ENCODE measurements at places on chromosomes 4 and X.
A peak's percentile ranks its signal among the peaks of the same experiment; 100 is the strongest.

GRCh38 chr4:23332313-23332712 lies 557.5 kb downstream of the PPARGC1A start:
- no peak for DNase-seq

- no peak for DNase-seq
These were observed 77.1 kb upstream of the SLC4A4 start for GRCh38 chr4:71261633-71262121.

DNA sequence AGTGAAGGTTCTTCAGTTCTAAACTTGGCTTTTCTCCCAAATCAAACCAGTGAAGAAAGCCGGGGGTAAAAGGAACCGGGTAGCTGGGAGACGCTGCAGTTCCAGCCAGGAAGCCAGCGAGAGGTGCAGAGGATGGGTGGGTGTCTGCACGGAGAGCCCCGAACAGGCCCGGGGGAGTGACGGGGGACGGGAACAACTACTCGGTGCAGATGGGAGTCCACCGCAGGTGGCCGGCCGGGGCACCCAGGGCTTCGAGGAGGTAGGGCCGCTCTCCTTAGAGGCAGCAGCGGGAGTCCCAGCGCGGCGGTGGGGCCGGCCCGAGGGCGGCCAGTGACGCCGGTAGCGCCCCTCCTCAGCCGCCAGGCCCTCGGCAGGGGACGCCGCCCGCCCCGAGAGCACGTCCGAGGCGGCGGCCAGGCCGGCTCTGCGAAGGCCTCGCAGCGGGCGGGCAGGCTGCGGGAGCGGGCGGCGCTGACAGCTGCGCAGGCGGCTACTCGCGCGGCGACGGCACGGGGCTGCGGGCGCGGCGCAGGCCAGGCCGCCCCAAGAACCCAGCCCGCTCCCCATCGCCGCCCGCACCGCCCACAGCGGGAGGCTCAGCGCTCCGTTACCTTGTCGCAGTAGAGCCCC lies 449 bp downstream of the FBXL5 start:
- DNase-seq: peak; percentile 30

DNA sequence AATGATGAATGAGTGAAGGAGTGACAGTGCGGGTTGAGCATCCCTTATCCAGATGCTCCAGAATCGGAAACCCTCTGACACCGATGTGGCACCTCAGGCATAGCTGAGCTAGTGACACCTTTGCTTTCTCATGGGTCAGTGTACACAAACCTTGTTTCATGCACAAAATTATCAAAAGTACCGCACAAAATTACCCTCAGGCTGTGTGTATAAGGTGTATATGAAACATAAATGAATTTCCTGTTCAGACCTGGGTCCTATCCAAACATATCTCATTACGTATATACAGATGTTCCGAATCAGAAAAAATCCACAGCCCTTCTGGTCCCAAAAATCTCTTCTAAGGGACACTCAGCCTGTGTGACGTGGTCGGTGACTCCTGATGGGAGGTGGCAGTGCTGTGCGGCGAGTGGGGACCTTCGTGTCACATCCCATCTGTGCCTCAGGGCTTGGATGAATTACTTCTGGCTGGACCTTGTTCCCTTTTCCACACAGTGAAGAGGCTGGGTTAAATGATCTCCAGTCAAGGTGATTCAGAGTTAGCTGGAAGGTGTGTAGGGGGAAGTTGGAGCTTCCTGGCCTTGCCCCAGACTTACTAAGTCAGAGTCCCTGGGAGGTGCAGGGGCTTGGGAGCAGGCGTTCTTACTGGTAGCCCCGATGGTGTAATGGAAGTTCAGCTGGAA lies 18.8 kb downstream of the RGS12 start:
- DNase-seq: no peak

DNA sequence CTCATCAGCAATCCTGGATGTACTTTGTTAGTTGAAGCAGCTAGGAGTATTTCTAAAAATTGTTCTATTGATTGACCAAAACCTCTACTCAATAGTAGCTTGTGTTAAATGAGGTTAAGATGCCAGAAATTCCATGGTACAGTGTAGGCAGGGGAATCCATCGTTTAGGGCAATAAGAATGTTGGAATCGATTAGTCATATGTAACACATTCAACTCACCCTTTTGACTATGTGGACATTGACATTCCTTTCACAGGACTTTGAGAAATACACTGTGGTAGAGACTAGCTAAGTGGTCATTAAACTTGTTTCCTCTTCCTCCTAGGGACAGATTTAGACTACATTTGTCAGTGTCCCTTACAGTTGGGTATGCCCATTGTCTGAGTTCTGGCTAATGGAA lies 40.2 kb downstream of the KDM5C start:
- DNase-seq: no peak

- DNase-seq: no peak
These were observed 30.0 kb downstream of the IRF2 start for GRCh38 chr4:184444215-184444952.

DNA sequence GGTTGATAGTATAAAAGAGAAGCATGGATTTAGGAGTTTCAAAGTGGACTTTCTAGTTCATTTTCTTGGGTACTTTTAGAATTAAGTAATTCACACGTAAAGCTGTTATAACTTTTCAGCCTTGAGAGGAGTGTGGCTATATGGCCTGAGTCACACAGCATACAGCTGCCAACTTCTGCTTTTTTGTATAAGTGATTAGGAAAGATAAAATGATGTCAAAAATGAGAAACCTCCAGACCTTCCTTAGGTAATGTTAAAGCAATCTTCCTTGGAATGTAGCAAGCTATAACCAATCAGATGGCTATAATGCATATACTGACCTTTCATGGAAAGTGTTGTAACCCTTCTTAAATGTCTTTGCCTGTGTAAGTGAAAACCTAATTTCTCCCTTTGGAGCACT lies 39.2 kb downstream of the RAB40AL start:
- DNase-seq: peak; percentile 59

DNA sequence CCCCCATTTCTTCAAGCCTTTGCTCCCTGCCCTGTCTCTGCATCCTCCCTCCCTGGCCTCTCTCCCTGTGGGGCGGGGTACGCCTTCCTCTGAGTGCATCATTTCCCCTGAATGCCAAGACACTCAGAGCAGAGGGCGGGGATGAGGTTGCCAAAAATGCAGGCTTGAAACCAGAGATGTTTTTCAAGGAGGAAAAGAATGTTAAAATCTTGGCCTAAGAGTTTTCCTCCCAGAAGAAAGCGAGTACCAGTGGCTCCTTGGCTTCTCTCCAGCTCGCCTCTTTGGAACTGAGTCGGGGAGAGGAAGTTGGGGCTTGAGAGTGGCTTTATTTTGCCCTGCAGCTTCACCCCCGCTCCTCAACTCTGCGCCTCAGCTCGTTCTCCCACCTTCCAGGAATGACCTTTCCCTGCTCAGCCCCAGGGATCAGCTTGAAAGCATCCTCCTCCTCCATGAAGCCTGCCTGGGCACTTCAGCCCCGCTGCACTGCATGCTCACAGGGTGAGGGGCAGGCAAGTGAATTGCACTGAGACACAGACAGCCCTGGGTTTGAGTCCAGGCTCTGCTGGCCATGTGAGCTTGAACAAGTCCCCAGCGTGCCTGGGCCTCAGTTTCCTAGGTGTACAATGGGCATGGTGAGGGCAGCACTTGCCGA lies 57.5 kb upstream of the SORCS2 start:
- peak; percentile 4 for DNase-seq

- DNase-seq: no peak
These were observed 46.2 kb downstream of the SEPTIN11 start for GRCh38 chr4:76995776-76996175.

- DNase-seq: peak; percentile 2
These were observed 14.2 kb upstream of the C4orf51 start for GRCh38 chr4:145665773-145666172.

GRCh38 chrX:56728321-56728720 lies 722 bp upstream of the NBDY start:
- peak; percentile 4 for DNase-seq

DNA sequence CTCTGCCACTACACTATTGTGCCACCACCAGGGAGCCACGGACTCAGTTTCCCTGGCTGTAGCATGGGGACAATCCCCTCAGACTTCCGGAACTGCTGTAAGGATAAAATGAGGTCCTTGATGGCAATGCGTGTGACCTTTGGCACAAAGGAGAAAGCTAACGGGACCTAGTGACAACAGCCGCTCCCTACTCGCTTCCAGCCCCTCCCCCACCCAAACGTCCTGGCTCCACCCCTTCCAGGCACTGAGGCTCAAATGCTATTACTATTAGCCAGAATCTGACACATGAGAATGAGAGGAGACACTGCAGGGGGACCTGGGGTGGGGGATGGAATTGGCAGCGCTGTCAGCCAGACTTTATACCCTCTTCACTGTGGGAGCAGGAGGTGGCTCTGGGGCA lies 5.4 kb upstream of the DUSP9 start:
- DNase-seq: no peak

GRCh38 chrX:11890836-11891514 lies 132.9 kb downstream of the MSL3 start:
- DNase-seq: peak; percentile 57

DNA sequence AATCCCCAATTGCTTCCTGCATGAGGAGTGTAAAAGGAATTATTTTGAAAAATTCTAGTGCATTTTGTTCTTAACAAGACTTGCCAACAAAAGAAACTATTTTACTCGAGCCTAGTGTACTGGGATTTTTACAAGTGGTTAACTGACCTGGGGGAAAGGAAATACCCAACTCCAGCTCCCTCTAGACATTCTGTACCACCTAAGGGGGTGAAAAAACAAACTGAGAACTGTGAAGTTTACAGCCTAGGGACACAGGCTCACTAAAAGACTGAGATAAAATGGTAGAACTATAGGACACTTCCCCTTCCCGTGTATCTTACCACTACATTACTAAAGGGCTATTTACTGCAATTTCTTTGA lies 2.6 kb upstream of the ADH5 start:
- no peak for DNase-seq

GRCh38 chrX:2251211-2251610 lies 249.6 kb downstream of the DHRSX start:
- no peak for DNase-seq

DNA sequence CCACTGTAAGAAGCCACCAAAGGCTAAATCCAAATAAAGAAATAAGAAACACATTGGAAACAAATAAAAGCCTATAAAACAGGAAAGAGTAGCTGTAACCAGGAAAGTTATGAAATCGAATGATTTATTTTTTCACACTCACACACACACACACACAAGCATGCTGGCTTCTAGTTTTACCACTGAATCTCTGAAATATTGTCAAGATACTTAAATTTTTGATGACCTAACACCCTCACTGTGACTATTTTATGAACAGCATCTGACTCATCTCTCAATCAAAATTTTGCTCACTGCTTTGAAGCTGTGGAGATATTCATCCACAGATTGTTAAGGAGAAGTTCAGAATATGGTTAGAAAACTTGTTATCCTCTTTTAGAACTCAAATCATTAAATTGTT lies 13.9 kb upstream of the GABRB1 start:
- DNase-seq: no peak

GRCh38 chr4:173076903-173077634 lies 91.5 kb upstream of the GALNT7 start:
- no peak for DNase-seq

DNA sequence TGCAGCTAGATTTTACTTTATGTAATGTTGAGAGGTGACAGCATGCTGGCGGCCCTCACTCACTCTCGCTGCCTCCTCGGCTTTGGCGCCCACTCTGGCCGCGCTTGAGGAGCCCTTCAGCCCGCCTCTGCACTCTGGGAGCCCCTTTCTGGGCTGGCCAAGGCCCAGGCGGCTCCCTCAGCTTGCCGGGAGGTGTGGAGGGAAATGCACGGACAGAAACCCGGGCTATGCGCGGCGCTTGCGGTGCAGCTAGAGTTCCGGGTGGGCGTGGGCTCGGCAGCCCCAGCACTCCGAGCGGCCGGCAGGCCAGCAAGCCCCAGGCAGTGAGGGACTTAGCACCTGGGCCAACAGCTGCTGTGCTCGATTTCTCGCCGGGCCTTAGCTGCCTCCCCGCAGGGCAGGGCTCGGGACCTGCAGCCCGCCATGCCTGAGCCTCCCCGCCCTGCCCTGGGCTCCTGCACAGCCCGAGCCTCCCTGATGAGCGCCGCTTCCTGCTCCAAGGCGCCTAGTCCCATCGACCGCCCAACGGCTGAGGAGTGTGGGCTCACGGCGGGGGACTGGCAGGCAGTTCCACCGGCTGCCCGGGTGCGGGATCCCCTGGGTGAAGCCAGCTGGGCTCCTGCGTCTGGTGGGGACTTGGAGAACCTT lies 128.7 kb downstream of the GASK1B start:
- no peak for DNase-seq

- DNase-seq: no peak
These were observed 41.2 kb downstream of the NCAPG start for GRCh38 chr4:17851959-17852358.

- DNase-seq: peak; percentile 56
These were observed 35.3 kb upstream of the ACSL1 start for GRCh38 chr4:184861047-184861446.

DNA sequence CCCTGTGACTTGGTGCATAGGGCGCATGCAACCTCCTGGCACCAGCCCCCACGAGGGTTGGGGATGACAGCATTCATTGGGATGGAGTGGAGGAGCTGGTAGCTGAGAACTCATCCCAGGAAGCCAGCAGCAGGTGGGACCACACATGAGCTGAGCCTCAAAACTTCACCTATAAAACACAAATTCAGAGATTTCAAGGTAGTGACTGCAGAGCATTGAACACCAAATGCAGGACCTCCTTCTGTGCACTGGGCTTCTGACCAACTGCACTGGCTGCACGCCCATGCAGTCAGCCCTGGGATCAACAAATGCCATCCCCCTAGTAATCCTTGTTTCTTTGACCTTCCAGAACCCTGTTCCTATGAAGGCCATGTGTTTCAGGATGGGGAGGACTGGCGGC lies 197.8 kb downstream of the FRAS1 start:
- no peak for DNase-seq

DNA sequence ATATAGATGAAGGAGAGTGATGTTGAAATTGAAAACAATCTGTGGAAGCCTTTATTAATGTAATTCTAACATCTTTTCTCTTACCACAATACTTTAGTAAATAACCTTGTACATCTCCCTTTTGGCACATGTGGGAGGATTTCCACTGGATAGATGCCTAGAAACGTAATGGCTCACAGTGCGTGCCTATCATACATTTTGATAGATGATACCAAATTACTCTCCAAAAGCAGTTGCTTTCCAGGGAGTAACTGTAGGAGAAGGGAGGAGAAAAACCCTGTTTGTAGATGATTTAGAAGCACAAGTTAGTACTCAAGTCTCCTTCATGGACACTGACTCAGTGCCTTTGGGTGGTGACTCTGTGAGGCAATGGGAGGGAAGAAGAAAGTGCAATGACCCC lies 476.3 kb downstream of the CCSER1 start:
- no peak for DNase-seq

GRCh38 chr4:60805500-60806313 lies 394.4 kb upstream of the ADGRL3 start:
- DNase-seq: peak; percentile 27

GRCh38 chr4:120228086-120228485 lies 161.4 kb upstream of the MAD2L1 start:
- no peak for DNase-seq

DNA sequence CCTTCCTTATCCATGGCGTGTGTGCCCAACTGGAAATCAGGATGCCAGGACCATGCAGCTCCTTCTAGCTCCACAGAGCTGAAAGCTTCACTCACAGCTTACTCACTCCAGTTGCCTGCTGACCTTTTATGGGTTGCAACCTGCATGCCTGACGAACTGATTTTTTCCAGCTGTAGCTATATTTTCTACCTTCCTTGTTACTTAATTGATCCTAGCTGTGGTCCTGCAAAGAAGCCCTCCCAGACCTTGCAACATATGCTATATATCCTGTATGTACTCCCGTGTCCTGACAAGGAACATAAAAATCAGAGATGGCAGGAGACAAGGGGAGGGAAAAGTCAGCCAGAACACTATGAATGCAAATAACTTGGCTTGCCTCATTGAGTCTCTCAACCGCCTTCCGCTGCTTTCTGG lies 135.3 kb upstream of the LDB2 start:
- no peak for DNase-seq

- no peak for DNase-seq
These were observed 163.1 kb upstream of the PLAC1 start for GRCh38 chrX:134821370-134821769.

Data from inflammatory macrophage (primary cell).